ENCODE measurements at places on chromosomes 4 and X.

- DNase-seq = peak; percentile 30
Measured at GRCh38 chrX:139759637-139760036, 51.7 kb upstream of the MCF2 start.

DNA sequence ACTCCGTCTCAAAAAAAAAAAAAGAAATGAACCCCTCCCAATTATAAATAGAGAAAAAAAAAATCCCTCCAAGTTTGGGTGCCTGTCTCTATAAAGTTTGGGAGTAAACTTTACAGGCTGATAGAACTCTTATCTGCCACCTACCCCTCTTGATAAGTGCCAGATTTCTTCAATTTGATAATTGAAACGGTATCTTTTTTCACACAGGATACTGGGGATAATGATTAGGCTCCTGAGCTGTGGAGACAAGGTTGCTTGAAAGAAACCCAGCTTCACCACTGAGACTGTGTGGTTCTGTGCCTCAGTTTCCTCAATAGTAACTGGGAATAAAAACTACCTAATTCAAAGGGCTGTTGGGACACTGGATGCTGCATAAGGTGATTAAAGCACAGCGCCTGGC lies 606 bp downstream of the EFHC2 start:
- no peak for DNase-seq

DNA sequence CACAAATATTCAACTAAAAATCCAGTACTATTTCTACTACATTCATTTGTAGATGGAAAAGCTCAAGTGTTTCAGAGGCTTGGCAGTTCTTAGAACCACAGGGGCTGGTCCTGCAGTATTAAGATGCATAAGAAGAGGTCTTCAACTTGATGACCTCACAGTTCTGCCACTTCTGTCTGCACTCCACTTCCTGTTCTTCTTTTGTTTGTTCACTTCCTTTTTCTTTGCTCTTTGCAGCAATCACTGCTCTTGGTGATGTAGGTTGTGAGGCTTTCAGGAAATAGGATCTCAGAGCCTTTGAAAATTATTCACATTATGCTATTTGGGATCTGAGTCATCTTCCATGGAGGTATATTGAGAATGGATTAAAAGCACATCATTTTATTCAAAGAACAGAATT lies 602.0 kb upstream of the CPEB2 start:
- DNase-seq = no peak

DNA sequence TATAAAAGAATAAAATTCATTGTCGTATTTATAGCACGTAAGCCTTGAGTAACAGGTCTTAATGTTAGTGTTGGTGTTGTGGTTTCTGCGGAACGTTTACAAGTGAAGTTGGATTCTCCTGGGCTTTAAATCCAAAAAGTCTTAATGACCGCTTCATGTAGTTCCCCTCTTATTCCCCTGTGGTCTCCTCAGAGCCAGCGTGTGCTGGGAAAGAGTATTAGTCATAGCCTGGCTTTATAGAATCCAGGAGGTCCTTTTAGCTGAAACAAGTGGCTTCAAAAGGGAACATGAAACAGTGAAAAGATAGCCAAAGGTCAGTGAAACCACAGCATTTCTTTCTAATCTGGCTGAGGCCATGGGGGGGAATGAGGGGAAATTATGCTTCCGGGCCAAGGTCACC lies 79.1 kb downstream of the CLCN4 start:
- no peak for DNase-seq

DNA sequence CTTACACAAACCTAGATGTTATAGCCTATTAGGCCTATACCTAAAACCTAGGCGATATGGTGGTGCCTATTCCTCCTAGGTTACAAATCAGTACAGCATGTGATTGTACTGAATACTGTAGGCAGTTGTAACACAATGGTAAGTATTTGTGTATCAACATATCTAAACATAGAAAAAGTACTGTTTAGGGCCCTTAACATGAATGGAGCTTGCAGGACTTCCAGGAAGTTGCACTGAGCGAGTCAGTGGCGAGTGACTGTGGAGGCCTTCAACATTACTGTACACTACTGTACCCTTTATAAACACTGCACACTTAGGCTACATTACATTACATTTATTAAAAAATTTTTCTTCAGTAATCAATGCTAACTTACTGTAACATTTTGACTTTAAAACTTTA lies 37.8 kb downstream of the WWC2 start:
- peak; percentile 22 for DNase-seq

DNA sequence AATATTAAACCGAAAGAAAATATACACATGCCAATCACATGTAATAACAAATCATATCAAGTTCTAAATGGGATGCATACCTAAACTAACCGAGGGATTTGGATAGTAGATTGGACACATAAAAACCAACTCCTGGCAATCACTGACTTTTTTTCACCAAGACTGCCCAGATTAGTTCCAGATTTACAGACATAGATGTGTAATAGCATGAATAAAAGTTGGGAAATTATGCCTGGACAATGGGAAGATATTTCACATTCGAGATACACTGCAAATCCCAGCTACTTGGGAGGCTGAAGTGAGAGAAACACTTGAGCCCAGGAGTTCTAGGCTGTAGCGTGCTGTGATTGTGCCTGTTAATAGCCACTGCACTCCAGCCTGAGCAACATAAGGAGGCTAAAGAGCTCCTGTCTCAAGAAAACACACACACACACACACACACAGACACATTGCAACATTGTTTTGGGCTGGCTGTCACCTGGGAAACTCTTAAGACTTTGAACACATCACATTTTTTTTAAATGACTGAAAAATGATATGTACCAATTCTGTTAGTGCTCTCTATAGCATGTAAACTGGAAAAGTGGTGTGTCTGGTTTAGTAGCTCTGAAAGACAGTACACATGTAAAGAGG lies 5.7 kb downstream of the RAB40A start:
- DNase-seq = no peak

GRCh38 chr4:304969-305680 lies at the start of gene ZNF732:
TSS of gene ZNF732 (minus strand) at chr4:305474. CDS start at chr4:305310, 164 bp downstream.
- peak; percentile 82 for DNase-seq

GRCh38 chr4:188016754-188017153 lies 21.2 kb downstream of the ZFP42 start:
- no peak for DNase-seq

DNA sequence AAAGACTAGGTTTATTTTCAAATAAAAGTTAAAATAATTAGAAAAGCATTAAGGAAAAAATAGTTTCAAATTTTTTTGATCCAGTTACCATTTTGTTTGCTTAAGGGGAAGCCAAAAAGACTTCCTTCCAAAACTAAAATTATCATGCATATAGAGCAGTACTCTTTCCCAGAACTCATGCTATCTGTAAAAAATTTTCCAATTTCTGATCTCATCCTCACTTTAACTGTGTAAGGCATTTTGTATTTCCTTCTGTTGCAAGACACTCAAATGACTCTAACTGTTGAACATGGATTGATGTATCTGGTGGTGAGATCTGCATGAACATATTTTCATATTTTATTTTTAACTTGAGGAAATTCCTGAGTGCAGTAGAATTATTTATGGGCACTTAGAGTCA lies 150.1 kb downstream of the ADAM29 start:
- no peak for DNase-seq

GRCh38 chrX:65667503-65668376 lies at the start of gene MSN:
TSS of gene MSN (plus strand) at chrX:65667654. CDS start at chrX:65667842, 188 bp downstream.
- DNase-seq = no peak

DNA sequence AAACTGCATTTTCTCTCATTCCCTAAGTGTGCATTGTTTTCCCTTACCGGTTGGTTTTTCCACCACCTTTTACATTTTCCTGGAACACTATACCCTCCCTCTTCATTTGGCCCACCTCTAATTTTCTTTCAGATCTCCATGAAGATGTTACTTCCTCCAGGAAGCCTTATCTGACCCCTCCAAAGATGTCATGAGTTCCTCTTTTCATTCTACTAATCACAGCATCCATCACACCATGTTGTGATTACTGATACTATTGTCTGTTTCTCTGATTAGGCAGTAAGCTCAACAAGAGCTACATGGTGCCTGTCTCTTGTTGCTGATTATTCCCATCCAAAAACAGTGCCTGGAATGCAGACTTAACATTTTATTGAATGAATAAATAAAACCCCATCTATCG lies 2.9 kb upstream of the AFP start:
- no peak for DNase-seq

DNA sequence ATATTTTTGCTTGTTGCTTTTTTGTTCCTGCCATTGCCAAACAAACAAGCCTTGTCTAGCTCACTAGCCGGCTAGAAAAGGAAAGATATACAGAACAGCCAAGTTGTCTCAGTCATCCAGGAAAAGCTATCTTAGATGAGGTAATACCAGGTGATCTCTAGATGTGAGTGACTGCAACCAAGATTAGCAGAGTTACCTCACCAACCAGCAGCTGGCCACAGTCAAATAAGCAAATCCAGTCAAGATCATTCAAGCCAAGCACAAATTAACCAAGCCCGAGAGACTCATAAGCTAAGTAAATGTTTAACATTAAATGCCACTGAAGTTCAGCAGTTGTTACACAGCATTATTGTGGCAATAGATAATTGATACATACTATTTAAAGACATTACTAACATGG lies 108.6 kb downstream of the CENPC start:
- DNase-seq = no peak

GRCh38 chr4:61273233-61273632 lies 73.1 kb downstream of the ADGRL3 start:
- no peak for DNase-seq

DNA sequence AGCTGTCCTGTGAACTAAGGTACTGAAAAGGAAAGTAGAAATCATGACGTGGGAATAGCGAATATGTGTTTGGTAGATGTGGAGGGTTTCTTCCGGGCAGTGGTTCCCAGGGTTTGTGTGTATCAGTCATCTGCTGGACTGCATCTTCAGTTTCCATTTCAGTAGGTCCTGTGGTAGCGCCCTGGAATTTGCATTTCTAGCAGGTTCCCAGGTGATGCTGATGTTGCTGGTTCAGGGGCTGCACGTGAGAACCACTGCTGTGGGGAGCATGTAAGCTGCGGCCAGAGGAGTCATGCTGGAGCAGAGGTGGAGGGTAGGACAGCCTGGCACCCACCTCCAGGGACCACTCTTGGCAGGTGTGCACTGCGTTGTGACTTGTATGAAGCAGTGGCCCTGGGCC lies 47.1 kb downstream of the ARHGAP10 start:
- DNase-seq = no peak

GRCh38 chr4:165709973-165710526 lies 163.0 kb upstream of the TLL1 start:
- no peak for DNase-seq

DNA sequence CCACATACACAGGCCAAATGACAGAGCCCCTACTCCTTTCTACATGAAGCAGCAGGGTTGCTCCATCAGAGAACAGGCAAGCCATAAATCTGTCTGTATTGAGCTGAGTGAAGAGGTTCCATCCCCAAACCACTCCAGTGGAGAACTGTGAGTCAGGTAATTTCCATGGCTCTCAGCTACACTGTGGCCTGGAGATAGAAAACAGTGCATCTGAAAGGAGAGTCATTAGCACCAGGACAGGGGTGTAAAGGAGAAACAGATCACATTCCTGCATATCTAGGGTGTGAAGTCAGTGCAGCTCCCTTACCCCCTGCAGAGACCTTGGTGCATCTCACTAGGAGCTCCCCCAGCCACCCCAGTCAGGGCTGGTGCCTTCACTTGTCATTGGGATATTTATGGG lies 314.7 kb downstream of the CHIC1 start:
- DNase-seq = no peak

DNA sequence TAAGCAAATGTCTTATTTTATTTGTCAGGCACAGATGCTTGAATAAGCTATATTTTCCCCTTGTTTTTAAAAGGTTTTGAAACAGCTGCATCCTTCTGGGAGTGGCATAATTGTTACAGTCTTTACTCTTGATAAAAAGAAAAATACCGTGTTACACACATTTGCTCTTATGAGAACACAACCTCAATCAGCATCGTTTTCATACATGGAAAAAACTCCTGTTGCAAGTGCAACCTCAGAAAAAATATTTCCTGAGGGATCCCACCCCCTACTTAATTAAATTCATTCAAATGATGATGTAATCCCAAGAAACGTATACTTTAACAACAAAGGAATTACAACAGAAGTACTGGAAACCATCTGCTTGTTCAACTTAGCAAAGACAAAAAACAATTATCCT lies 58.6 kb downstream of the SMAD1 start:
- DNase-seq = no peak

DNA sequence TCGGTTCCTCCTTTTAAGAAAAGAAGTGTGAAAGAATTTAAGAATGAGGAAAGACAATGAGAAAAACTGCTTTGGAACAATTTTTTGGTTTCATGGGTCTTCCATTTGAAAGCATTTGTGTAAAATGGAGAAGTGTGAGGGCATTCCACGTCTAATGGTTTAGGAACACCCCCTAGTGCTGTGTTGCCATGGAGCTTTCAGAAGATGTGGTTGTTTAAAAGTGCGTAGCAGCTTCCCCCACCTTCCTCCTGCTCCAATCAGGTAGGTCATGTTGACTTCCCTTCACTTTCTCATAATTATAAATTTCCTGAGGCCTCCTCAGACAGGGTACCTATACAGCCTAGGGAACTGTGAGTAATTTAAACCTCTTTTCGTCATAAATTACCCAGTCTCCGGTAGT lies 50.0 kb downstream of the UGT2B10 start:
- DNase-seq = no peak

GRCh38 chr4:20356565-20356964 lies 104.9 kb downstream of the SLIT2 start:
- DNase-seq = no peak

DNA sequence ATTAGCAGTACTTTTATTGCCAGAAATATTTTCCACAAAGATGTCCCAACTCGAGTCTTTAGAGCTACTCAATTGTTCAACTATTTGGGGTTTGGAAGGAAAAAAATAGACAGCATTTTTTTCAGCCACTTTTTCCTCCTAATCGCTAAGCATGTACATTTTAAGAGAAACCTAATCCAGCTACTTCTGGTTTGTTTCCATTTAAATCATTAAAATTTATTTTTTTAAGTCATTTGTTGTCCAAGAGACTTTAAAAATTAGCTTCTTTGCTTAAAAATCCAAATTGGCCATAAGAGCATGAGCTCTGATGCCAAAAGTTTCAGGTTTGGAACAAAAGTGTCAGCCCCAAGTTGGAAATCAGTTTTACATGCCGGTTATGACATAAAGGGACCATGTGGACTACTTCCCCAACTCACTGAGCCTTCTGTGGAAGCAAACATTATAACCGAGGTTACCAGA lies 186.3 kb upstream of the INTU start:
- no peak for DNase-seq

GRCh38 chr4:39319676-39320075 lies 46.5 kb downstream of the RFC1 start:
- no peak for DNase-seq

- DNase-seq = no peak
Measured at GRCh38 chrX:37078434-37078703, 70.2 kb downstream of the FAM47C start.

Measured in dermis microvascular lymphatic vessel endothelial cell (primary cell).